Frontal cortex (tissue), 4 donors: ENCODE measurements at places on chromosomes 12 and 14.
A peak's percentile ranks its signal among the peaks of the same experiment; 100 is the strongest.

- no peak for DNase-seq
Measured at GRCh38 chr12:131613678-131614077, 97.2 kb upstream of the SFSWAP start.

- no peak for DNase-seq
Measured at GRCh38 chr14:101564819-101565698, 3.8 kb downstream of the DIO3 start.

DNA sequence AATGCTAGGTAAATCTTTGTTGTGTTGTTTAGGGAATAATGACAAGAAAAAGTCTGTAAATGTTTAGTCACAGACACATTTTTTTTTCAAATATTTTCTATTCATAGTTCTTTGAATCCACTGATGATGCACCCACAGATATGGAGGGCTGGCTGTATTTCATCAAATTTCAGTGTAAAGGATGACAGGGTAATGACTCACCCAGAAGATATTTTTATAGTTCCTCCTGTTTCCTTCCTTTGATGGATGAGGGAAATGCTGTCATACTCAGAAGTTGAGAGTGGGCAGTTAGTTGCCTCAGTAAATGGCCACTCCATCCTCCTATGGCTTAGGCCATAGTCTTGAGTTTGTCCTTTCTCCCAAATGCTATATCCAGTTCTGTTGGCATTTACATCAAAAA, 76.9 kb upstream of the REP15 start:
- no peak for DNase-seq

- DNase-seq = no peak
Measured at GRCh38 chr12:18751866-18752265, 13.9 kb downstream of the CAPZA3 start.

DNA sequence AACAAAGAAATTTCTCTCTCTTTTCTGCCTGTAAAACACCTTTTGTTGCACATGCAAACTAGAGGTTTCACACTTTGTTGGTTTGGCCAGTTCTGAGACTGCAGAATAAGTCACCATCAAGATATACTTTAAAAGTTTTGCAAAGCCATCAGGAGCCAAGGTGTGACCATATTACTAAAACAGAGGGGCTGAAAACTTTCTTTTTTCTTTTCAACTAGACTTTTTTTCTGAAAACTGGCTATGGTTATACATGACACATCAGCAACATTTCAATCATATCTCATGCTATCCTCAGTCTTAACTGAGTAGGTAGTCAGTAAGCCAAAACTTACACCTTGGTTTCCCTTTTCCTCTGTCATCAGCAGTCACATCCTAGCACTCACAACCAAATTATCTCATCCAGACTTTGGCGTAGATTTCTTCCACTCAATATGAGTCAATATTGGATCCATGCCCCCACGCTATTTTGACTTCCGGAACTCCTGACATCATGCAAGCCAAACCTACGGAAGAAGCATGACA, 4.1 kb upstream of the IFNG start:
- no peak for DNase-seq

DNA sequence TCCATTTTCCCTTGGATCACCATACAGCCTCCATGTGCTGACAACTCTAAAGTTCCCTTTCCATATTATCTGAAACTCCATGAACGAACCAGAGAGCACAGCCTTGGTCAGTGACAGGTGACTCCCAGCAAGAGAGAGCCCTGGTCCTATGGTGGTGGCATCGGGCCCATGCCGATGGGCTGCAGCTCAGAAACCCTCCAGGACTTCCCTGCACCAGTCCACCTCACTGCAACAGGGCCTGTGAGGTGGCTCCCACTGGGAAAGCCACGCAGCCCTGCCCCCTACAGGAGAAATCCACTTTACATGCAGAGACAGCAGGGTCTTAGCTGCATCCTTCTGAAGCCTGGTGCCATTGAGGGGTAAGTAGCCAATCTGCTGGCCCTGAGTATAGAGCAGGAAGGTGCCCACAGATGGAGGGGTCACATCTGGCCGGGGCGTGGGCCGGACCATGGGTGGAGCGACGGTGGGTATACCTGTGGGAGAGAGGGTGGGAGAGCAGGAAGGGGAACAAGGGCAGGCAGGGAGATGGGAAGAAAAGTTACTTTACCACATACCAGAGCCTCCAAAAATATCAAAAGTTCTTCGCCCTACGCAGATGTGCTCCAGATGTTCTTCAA, 24.7 kb downstream of the RTRAF start:
- DNase-seq = no peak

DNA sequence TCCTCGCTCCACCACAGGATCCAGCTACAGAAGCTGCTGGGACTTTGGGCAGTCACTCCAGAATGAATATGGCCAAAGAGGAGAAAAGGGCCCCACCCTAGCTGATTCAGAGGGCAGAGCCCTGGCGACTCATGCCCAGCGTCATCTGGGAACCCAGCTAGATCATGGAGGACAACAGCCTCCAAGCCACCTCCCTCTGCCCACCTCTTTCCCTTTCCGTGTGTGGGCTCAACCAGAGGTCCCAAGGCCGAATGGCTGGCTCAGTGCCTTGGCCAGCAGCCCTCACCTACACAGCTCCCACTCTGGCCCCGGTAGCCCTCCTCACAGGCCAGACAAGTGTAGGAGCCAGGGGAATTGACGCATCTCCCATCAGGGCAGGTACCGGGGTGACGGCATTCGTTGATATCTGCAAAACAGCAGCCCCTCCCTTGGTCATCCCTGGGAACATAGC, 17.4 kb downstream of the ISCA2 start:
- no peak for DNase-seq

DNA sequence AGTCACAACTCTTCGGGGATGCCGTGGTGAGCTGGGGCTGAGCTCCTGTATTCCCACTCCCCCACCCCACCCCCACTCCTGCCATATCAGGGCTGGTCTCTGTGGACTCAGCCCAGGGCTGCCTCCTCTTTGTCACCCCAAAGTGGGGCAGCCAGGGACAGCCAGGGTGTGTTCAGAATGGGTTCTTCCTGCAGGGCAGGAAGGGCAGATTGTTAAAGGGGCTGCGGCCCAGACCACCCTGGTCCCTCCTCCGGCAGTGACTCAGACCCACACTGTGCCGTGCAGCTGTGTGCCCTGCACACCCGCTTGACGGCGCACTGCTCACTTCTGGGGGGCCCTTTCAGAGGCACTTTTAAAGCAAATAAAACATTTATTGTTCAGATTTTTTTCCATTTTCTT, 9.3 kb downstream of the SLC48A1 start:
- DNase-seq = no peak

DNA sequence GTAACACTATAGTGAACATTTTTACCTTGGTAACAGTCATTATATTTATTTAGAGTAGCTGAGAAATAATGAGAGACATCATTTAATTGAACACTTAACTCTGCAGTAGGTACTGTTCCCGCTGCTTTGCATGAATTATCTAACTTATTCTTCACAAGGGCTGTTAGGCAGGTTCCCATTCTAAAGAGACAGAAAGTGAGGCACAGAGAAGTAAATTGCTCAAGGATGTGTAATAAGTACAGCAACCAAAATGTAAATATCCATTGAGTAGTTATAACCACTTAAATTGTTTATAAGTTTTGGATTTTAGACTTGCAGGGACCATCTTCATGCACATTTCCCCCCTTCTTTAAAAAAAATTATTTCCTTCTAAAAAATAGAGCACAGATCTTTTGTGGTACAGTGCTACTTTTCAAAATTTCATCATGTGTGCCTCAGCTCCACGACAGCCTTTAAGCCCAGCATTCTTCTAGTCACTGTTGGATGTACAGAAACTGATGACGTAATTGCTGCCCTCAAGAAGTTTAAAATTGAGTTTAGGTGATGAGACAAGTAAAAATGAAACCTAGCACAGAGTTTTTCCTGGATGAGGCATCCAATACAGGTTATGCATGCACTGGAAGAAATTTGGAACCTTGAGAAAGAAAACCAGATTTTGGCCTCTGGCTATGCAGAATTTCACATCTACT, 6.0 kb upstream of the MANSC4 start:
- no peak for DNase-seq

DNA sequence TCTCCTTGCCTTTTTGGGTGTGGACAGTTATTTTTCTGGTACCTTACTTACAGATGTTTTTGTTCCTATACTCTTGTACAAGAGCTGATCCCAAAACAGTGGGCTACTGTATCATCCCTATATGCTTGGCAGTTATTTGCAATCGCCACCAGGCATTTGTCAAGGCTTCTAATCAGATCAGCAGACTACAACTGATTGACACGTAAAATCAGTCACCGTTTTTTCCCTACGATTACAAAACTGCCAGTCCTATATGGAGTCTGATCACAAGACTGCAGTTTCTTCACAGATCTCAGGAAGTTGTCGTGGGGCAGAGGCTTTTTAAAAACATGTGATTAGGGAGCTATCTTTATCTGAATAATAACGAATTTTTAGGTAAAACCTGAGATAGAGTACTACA, 1.3 kb downstream of the LYSET start:
- no peak for DNase-seq

DNA sequence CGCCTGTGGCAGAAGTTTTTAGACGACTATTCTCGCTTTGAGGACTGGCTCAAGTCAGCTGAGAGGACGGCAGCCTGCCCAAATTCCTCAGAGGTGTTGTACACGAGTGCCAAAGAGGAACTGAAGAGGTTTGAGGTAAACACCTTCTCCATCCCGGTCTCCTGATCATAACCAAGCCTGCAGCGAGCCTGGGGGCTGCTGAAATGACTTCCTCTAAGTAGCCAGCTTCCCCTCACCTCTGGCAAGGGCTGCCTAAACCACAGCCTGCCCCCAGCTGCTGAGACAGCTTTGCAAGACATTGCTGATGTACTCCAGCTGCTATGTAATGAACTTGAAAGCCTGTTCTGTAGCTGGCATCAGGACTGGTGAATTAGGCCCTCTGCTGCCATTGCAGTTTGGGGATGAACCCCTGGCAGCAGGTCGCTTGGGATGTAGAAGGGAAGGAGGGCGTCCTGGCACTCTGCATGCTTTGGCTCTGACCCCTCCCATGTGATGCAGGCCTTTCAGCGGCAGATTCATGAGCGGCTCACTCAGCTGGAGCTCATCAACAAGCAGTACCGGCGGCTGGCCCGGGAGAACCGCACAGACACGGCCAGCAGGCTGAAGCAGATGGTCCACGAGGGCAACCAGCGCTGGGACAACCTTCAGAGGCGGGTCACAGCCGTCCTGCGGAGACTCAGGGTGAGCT, 84.6 kb downstream of the ESR2 start:
- DNase-seq = no peak

- DNase-seq = no peak
Measured at GRCh38 chr14:28764257-28765160, 2.1 kb upstream of the FOXG1 start.

- DNase-seq = peak; percentile 33
Measured at GRCh38 chr14:53055003-53055402, 98.1 kb downstream of the DDHD1 start.

DNA sequence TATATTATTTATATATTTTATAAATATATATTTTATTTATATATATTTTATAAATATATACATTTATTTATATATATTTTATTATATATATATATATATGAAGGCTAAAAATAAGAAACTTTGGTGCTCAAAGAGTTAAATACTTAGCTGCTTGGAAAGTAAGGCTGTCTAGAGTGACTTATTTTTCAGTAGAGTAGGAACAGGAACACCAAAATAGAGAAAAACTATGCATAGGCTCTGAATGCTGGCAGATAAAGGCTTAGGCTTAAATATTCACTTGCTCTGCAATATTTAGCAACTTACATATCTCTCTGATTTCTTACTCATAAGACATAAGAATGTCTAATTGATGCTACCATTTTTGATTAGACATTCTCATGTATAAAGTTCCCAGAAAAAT, 991.2 kb downstream of the VRK1 start:
- DNase-seq = no peak

GRCh38 chr12:128644664-128645296, 179.0 kb downstream of the SLC15A4 start:
- DNase-seq = no peak

DNA sequence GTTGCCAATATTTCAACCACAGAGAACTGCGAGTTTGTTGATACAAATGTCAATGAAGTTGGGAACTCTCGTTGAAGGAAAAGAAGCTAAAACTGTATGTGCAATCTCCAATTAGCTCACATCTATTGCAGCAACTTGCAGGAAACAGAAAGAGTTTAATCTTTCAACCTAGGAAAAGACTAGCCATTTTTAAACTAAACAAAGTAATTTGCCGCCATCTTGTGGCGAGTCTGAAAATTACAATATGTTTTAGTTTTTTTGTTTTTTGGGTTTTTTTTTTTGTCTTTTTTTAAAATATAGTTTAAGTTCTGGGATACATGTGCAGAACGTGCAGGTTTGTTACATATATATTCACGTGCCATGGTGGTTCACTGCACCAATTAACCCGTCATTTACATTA, 131.2 kb upstream of the FOXG1 start:
- peak; percentile 12 for DNase-seq

DNA sequence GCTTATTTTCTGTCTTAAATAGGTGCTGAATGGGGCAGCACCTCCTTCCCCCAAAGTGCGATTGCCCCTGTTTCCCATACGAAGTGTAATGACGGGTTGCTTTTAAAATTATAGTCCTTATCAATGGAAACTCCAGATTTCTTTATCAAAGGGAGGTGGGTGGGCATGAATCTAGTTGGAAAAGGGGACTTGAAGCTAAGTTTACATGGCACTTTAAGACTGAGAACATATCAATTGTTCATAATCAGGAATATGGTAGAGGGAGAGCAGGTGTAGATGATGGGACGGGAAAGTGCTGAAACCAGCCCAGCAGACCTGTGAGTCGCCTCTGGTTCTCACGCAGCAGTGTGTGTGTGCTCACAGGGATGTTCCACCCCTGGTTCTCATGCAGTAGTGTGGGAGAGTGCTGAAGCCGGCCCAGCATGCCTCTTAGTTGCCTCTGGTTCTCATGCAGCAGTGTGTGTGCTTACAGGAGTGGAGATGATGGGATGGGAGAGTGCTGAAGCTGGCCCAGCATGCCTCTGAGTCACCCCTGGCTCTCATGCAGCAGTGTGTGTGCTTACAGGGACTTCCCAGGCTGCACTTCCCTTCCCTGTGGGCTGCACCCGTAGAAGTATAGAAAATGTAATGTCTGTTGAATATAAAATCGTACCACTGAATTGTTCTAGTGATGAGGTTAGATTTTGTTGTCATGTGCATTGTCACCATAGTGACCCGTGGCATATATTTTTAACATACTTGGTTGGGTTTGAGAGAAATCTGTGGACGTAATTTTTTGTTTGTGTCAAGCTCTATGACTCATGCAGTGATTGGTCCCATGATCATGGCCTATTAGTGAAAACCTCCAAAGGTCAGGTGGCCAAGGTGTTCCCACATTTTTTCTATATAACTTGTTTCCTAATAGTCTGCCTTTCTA, 51.6 kb downstream of the GPATCH2L start:
- DNase-seq = peak; percentile 8
